Epithelial cell of esophagus (primary cell): ENCODE measurements at places on chromosomes 12 and 14.

GRCh38 chr14:71397371-71397770 lies 490.1 kb downstream of the PCNX1 start:
- DNase-seq: no peak

- peak; percentile 80 for DNase-seq
These were observed 206.2 kb upstream of the RGS6 start for GRCh38 chr14:71725922-71726579.

- DNase-seq: peak; percentile 29
These were observed 157.3 kb upstream of the PLXNC1 start for GRCh38 chr12:93990832-93991803.

GRCh38 chr12:114415525-114415868 lies 9.6 kb upstream of the TBX5 start:
- no peak for DNase-seq

- DNase-seq: no peak
These were observed 95.4 kb upstream of the SFSWAP start for GRCh38 chr12:131615326-131616042.

DNA sequence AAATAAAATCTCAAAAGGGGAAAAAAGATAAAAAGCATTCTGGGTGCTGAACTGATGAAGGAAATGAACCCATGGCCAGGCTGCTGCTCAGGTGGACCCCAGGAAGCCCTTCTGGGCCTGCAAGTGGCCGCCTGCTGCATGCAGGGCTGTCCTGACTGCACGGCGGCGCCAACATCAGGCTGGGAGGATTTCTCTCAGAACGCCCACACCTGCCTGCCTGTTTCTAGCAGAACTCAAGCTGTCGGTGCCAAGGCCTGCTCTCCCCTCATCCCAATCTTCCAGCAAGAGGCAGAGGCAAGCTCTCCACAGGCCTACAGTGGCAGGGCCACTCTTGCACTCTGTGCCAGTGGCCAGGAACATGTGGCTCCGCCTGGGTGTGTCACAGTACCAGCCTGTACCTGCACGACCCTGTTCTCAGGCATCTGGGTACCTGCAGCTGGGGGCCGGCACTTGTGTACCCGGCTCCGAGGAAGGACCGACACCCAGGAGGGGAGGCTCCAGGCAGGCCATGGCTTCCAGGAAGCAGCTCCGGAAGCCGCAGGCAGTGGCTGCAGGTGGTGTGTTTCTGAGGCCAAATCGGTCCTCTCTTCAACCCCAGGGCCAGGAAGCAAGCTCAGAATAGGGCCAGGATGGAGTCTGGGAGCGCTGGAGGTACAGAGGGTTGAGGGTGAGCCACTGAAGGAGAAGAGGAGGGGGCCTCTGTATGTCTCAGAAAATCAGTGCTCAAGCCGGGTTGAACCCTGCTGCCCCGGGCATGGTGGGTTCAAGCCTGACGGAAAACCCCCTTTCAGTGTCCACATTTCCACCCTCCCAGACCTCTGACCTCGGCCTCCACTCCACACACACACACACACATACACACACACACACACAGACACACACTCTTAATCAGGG lies 2.5 kb upstream of the INF2 start:
- DNase-seq: no peak

DNA sequence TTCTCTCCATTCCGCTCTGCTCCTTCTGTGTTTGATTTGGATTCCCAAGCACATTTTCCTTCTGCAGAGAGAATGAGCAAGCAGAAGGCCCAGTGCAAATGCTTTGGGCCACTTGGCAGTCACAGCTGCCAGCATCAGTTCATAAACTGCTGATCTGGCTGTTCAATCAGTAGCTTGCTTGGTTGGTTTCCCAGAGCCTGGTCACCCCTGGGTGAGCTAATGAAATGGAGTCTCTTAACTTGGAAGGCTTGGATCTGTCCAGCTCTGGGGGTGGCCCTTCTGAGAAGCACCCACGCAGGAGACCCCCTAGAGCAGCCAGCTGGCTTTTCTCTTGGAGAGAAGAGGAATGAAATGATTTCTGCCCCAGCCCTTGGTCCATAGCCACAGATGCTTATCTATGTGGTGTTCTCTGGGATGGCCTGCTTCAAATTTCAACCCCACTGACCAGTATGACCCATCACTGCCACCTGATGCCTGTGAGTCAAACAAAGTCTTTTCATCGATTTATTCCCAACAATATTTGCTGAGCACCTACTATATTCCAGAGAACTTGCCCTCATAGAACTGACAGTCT lies 30.3 kb downstream of the FAIM2 start:
- no peak for DNase-seq

DNA sequence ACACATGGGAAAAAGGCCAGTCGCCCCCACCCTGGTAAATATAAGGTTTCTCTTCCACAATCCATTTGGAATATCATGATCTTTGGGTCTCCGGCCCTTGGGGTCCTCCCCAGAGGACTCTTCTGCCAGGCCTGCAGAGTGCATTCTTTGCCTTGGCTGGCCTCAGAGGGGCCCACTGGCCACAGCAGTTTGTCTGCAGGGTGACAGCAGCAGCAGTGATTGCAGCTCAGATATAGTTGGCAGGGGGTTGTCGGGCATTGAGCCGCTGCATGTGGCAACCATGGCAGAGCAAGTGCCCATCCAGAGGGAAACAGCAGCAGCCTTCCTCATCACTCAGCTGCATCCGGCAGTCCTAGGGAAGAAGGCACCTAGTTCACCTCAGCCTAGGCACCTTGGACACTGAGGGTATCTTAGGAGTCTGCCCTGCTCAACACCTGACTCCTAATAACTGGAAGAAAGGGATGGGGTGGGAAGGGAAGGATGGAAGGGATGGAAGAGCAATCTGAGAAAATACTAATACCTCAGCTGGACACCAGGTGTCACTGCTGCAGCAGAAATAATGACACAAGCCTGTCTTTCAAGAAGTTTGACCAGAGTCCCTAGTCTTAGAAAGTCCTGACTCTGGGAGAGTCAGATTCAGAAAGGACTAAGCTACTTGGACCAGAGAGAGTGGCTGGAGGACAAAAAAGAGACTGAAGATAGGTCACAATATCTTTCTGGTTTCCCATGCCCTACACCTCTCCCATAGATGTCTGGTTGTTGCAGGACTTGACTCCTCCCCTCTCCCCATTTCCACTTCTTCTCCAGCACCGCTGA lies 8.9 kb downstream of the AJUBA start:
- DNase-seq: peak; percentile 75

DNA sequence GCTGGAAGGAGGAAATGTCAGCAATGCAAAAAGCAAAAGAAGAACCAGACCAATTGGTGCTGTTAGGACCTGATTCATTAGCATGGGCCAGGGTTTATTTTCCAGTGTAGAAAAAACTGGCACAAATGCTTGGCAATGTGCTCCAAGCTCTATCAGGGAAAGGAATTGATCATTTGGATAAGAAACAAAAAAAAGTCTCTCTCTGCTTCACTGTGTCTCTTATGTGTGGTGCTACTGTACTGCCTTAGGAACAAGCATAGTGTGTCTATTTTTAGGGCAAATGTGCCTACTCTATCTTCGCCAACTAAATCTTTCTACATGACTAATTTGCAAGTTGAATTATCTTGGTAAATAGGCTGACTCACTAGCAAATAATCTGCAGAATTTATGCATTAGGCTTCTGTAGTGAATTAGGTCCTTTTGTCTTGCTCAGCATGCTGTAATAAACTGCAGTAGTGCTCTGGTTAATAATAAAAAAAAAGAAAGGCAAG lies 236.7 kb downstream of the MDGA2 start:
- DNase-seq: peak; percentile 10

- peak; percentile 85 for DNase-seq
These were observed 32.5 kb downstream of the MMP17 start for GRCh38 chr12:131860472-131861260.

DNA sequence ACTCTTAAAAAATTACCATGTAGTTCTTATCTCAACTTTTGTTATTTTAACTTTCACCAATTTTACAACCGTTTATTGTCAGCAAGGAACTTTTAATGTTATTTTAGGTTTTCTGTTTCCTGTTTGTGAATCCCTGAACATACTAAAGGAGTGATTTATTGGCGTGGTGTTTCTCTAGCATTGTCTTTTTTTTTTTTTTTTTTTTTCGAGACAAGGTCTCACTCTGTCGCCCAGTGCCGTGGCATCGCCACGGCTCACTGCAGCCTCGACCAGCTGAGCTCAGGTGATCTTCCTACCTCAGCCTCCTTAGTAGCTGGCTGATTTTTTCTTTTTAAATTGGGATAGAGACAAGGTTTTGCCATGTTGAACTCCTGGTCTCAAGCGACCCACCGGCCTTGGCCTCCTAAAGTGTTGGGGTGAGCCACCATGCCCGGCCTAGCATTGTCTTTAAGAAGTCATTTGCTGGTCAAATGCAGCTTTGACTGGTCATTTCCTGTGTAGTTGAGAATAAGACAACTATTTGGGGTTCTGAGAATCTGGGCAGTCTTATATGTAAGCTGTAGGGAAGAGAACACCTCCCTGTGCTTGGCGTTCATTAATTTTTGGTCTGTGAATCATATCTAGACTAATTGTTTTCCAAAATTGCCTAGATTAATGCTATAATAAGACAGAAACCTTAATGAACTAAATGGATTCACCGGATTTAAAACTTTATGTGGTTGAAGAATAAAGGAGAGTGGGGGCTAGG lies 2.1 kb downstream of the WASHC4 start:
- DNase-seq: peak; percentile 22

GRCh38 chr12:76586764-76587395 lies 27.3 kb upstream of the OSBPL8 start:
- DNase-seq: peak; percentile 67

- DNase-seq: no peak
These were observed 34.6 kb downstream of the BEGAIN start for GRCh38 chr14:100552524-100553125.

DNA sequence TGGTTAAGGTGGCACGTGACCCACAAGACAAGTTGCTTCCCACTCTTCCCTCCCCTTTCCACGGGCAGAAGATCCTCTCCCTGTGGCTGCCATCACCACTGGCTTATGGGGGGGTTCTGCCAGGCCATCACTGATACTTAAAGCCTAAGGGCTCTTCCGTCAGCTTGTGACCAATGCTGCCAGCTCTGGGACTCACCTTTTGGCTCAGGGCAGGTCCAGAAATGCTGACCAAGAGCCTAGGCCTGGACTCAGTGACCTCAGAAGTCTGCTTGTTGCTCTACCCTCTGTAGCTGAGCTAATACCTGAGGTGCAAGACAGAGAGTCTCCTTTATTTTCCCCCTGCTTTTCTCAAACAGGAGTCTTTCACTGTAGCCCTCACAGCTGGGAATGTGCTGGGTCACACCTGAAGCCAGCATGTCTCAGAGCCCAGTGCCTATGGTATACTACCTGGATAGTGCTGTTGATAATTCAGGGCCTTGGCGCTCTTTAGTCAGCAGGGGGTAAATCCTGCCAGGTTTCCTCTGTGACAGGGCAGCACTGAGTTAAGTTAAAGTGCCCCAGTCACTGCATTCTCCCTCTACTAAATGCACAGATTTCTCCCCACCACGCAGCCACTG lies 19.7 kb downstream of the FGD4 start:
- DNase-seq: no peak

- peak; percentile 4 for DNase-seq
These were observed 168.2 kb downstream of the ACSS3 start for GRCh38 chr12:81245907-81246570.

DNA sequence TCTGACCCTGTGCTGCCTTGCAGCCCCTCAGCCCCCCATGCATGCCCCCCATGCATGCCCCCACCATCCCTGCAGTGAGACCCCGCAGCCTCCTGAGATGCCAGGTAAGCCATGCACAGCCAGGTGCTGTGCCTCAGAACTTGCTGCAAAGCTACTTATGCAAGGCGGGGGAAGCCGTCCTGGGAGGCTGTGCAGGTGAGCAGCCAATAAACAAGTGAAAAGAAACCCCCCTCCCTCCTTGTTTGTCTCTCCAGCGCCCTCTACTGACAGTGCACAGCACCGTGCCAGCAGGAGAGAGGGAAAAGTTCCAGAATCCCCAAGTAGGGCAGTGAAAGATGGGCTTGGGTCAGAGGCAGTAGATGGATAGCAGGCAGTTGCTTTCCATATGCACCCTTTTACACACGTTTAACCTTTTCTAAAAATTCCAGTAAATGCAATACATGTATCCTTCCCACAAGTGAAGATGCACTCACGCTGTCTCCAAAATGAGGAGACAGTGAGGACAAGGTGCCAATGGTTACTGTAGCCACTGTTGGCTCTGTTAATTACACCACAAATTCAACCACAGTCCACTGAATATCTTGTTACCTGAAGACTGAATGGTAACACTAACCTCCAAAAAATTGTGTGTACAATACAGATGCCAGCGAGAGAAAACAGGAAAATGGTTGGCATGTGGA lies 18.0 kb downstream of the TNFAIP2 start:
- DNase-seq: peak; percentile 56

DNA sequence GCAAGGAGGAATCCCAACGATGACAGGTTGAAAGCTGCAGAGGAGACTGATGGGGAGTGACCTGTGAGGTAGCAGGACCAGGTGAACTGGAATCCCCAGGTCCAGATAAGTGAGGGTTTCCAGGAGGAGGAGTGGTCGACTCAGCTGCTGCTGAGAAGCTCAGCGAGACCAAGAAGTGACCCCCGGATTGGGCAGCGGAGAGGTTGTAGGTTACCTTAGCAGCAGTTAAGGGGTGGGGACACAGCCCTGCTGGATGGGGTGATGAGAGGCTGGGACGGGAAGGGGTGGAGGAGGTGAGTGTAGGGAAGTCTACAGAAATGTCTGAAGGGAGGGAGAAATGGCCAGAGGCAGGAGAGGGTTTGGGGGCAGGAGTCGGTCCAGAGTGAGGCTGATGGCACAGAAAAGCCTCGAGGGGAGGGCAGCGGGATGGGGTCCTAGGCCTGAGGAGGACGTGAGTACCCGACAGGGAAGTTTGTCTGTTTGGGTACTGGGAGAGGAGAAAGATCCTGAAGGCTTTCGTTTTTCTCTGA lies 2.6 kb upstream of the RCOR1 start:
- no peak for DNase-seq

DNA sequence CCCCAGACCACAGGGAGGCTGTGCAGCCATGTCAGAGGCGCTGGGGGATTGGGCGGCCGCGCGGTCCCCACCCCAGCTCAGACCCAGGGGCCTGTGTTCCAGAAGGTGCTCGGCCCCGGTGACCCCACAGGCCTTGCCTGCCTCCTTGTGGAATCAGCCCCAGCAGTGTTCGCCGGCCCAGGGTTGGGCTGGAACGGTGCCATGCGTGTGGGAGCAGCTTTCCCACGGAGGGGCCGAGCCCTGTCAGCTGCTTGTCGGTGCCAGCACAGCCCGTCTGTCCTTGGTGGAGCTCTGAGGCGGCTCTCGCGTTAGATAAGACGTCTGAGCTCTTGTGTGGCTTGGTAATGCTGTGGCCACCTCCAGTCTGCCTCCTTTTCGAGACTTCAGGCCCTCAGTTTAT lies 8.5 kb downstream of the ZFYVE21 start:
- no peak for DNase-seq

GRCh38 chr14:76829013-76829365 lies 2.8 kb downstream of the LRRC74A start:
- peak; percentile 26 for DNase-seq

- DNase-seq: peak; percentile 70
These were observed 122.0 kb downstream of the TMEM117 start for GRCh38 chr12:43957732-43958372.

GRCh38 chr14:38964630-38965029 lies 138.4 kb downstream of the SEC23A start:
- peak; percentile 19 for DNase-seq

- peak; percentile 9 for DNase-seq
These were observed 427.5 kb upstream of the MGAT4C start for GRCh38 chr12:86683568-86684304.

GRCh38 chr12:46433829-46434228 lies 61.3 kb upstream of the SLC38A2 start:
- DNase-seq: no peak

GRCh38 chr12:50699940-50700339 lies 64.0 kb upstream of the ATF1 start:
- DNase-seq: no peak

- peak; percentile 82 for DNase-seq
These were observed 105.6 kb downstream of the PTPRO start for GRCh38 chr12:15427913-15428312.
